ENCODE measurements at places on chromosomes 6 and 20.

- DNase-seq, result peak; percentile 40
Measured at GRCh38 chr20:54078296-54078984, 8.0 kb upstream of the BCAS1 start.

DNA sequence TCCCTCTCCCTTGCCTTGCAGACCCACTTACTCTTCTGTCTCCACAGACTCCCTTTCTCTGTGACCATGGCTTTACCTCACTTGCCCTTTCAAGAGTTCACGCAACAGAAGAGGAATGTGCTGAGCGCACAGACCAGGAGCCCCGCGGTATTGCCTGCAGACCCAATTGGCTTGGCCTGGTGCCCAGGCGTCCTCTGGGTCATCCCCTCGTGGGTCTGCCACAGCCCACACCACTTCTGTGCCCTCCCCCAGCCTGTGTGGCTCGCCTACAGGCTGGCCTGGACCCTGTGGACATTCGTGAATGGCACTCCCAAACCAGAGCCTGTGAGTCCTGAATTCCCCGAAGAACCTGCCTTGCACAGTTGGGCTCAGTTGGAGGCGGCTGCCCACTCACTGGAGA is 15.3 kb upstream of the NINL start:
- DNase-seq, result no peak

- DNase-seq, result no peak
Measured at GRCh38 chr6:170523256-170524171, 29.6 kb downstream of the PSMB1 start.

- DNase-seq, result peak; percentile 37
Measured at GRCh38 chr20:46151936-46152335, 33.8 kb downstream of the CD40 start.

- DNase-seq, result no peak
Measured at GRCh38 chr6:158039178-158039557, 57.5 kb downstream of the SYNJ2 start.

GRCh38 chr6:135390458-135390857 is 107.1 kb downstream of the AHI1 start:
- no peak for DNase-seq

DNA sequence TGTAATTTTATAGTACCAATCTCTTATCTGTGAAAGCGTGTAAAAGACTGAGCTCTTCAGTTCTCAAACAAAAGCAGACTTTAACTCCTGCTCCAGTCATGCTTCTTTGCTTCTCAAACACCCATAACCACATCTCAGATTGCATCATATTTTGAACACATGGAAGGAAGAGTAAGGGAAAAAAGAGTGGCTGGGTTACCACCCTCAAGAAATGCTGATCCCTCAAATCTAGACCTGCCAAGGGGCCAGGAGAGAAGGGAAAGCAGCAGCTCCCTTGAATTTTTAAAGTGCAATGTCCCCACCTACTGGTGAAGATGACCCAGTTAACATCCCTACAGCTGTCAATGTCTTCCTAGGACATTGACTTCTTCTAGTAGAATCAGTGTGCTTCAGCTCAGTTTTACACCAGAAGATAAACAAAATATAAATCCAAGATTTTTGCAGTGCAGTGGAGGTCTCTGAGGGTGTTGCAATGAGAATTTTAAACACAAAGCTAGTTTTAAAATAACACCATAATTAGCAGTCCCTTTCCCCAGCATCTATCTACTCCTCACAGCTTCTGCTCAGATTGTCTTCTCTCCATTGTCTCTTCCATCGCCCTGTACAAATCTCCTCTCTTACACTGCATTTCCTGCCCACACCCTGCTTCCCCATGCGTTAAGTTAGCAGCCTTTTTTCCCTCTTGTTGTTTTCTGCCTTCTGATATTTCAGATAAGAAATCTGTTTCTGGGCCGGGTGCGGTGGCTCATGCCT is 22.6 kb upstream of the HLA-DQB2 start:
- no peak for DNase-seq

DNA sequence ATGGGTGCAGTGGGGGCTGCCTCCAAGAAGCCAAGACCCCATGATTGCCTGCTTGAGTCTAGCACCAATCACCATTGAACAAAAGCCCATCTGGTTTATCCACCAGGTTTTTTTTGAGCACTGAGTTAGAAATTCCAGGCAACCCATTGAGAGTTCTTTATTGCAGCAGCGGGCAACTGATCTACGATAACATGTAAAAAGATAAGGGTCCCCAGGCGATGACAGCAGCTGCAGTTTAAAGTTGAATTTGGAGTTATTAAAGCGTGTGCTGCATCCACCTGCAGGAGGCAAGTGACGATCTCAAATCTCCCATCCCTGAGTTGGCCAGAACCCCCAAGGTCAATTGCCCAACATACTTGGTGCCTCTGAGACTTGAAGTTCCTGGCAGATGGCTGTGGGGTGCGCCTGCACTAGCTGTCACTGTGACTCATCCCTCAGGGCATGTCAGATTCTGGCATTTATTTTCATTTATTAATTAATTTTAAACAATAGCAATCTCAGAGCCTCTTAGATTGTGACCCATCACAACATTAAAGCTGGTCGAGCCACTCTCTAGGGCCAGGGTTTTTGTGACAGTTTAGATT is 290.4 kb upstream of the SULF2 start:
- no peak for DNase-seq

- DNase-seq, result no peak
Measured at GRCh38 chr6:7644417-7644816, 54.4 kb downstream of the SNRNP48 start.

DNA sequence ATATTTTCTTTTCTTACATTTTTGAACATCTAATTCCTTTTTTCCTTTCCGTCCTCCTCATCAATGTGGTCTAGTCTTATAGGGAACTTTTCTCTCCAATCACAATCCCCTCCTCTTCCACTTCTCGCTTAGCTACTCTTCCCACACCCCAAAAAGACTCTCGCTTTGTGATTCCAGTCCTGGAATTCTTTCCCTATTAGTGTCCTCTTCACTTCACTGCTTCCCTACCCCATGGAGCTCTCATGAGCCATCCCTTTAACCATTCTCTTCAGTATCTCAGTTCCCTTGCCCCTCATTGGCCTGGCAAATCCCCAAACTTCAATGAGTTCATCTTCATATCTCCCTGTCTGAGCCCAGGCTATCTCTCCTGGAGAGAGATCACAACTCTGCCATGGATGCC is 55.3 kb upstream of the CEP85L start:
- DNase-seq, result no peak

DNA sequence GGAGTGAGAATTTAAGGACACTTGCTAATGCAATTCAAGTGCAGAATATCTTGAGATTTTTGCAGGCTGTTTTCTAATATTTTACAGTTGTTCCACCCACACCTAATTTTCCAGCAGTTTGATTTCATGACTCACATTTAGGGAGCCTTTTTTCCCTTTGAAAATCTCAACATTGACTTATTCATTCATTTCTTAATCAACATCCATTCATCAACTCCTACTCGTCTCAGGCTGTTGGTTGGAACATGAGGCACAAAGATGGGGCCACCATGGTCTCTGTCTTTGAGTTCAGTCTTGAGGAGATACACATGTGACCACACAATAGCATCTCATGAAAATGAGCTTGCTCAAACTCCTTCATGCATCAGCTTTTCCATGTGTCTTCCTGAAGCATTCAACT is 135.6 kb downstream of the UNC5CL start:
- no peak for DNase-seq

DNA sequence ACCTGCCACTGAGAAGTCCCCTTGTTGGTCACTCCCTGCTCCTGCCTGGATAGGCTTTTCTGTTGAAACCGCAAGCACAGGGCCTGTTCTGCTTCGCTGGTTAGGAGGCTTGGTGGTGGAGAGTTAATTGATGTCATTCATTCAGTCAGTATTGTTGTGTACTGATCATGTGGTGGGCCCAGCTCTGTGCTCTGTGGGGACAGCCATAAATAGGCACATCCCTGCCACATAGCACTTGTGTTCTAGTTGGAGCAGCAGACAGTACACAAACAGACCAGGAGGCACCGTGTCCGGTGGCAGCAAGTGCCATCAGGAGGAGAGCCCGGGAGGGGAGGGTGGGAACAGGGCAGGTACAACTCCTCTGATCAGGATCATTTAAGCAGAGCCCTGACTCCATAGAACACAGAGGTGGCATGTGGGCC is 155.2 kb upstream of the INSM1 start:
- no peak for DNase-seq

DNA sequence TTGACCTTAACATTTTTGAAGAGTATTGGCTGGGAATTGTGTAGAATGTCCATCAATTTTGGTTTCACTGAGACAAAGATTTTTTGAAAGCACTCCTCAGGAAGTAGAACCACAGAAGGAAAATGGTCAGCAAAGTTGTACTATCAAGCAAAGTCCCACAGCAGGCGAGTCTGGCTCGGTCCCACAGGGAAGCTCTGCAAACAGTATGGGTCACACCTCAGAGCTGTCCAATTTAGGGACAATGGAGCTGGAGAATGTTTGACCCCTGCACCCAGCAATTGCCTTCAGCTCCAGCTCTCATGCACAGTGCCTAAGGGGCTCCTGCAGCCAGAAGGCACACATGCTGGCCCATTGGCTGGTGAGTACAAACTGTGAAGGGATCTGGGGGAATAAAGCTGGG is 147.0 kb downstream of the MAFB start:
- no peak for DNase-seq

DNA sequence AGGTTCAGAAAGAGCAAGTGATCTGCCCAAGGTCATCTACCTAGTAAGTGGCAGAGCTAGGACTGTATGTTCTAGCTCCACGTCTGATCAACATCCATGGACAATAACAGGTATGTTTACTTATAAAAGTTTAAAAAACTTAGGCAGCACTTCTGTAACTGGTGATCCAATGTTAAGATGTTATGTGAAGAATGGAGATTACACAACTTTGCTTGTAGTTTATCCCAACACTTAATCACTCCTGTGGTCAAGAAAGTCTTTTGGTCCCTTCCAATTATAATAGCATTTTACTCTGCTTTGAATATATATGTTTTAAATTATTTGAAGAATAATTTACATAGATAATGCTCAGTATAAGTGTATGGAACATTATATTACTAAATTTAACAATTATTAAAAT is 4.8 kb downstream of the FBXO30 start:
- DNase-seq, result no peak

DNA sequence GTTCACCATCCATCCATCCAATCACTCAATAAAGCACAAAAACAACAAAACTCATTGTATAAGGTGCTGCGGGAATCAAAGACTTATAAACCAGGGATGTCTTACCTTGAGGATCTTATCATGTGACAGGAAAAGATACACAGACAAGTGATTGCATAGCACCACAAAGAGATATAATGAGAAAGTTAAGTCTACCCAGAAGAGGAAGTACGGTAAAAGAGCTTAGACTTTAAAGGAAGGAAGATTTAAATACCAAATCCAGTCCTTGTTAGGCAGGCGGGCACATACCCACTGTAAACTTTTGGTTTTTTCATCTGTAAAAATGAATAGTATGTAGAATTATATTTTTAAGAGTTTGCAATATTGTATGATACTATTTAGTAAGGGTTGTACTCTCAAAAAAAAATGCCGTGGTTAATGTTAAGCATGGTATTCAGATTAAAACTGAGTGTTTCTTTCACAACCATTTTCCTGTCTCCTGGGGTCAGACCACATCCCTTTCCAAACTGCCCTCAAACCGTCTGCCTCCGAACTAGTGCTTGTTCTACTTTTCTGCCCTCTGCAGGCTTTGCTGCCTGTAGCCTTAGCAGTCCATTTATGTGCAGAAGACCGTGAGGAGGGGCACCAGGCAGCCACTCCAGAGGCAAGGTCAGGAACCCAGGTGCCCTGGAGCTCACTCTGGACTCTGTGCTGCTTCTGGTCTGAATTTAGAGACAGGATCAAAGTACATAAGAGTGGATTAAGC is 179.5 kb upstream of the SYNDIG1 start:
- no peak for DNase-seq

DNA sequence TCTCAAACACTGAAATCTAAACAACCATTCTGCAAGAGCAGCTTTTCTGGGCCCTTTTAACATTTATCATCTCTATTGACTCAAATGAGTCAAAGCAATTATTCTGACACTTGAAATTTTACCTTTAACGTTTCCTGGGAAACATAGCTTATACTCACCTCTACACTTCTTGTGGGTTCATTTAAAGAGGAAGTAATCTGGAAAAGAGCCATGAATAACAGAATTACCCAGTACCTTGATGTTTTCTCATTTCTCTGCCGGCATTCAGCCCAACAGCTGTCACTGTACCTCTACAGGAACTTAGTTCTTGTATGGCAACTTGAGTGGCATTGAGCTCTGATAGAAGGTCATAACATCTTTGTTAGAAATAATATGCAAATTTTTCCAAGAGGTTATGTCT is 272.2 kb downstream of the KCNQ5 start:
- no peak for DNase-seq

- DNase-seq, result no peak
Measured at GRCh38 chr20:33071198-33071597, 8.2 kb upstream of the BPIFB4 start.

DNA sequence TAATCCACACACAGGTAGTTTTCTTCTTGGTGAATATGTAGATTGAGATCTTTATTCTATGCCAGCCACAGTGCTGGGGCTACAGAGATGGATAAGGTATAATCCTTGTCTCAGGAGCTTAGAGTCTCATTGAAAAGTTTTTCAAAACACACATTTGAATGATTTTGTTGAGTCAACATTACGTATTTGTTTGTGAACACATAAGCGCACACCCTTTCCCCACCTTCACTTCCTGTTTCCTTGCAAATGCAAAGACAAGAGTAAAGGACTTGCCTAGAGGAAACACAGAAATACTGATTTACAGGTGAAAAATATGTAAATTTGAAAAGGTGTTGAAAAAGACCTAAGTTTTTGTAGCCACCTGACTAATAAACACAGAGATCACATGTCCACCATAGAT is 27.8 kb downstream of the VAPB start:
- no peak for DNase-seq

GRCh38 chr6:154403788-154404187 is 47.2 kb upstream of the IPCEF1 start:
- no peak for DNase-seq

DNA sequence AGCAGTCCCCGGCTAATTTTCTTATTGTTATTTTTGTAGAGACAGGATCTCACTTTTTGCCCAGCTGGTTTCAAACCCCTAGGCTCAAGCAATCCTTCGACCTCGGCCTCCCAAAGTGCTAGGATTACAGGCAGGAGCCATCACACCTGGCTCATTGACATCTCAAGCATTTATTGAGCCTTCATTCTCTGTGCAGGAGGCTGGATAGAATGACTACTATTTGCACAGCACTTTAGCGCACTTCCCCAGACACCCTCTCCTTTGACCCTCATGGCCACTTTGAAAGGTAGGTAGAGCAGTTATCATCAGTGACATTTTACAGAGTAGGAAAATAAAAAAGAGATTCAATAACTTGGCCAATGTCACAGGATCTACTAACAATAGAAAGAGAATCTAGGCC is 124.0 kb upstream of the STXBP5 start:
- DNase-seq, result no peak
